ENCODE measurements at places on chromosomes 6 and 20.

DNA sequence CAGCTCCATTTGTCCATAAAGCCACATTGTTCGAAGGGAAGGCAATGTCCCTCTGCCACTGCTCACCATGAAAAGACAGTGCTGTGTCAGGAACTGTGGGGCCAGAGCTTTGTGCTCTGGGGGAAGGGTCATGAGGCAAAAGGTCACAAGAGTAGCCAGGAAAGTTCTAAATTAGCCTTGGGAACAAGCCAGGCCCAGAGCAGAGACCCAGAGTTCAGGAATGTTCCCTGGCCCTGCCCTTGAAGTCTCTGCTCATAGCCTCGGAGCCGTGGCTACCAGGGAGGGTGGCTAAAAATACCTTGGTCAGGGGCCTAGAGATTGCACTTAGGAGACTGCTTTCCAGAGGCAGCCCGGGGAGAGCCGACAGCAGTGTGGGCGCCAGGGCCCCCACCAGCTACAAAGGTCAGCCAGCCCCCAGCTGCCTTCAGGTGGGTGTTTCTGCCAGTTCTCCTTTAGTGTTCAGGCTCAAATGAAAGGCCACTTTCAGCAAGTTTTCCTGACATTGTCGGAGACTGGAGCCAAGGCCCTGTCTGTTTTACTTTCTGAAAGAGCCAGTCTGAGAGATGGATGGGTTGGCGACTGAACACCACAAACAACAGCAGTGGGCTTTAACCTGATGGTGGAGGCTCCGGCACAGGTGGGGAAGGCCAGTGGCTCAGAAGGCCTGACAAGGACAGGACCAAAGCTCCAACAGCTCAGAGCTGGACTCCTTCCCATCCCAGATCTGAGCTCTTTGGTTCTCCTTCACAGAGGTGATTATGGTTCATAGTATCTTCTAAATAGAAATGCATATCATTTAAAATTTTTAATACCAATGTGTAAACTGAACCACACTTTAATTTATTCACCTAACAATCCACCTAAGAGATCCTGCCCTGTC lies 76.2 kb downstream of the CDH26 start:
- no peak for DNase-seq

GRCh38 chr20:11156922-11157321 lies 483.1 kb upstream of the JAG1 start:
- DNase-seq, result no peak

- no peak for DNase-seq
These were observed 505.4 kb upstream of the CITED2 start for GRCh38 chr6:139879823-139880356.

GRCh38 chr6:24778878-24779277 lies 4.1 kb downstream of the GMNN start:
- DNase-seq, result no peak

DNA sequence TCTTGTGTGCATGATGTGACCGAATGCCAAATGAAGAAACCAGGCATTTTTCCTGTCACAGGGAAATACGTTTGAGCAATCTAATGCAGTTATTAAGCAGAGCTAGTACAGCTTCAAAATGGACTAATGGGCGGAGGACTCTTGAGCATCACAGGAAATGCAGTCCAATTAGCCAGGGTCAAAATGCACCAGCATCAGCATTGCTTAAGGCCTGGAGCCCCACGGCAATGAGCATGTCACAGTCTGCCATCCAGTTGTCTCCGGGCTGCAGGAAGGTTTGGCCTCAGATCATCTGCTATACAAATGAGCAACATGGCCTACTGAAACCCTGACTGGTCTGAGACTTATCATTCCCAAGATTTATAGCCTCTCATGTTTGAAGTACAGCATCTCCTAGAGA lies 652.1 kb upstream of the SLC35B3 start:
- no peak for DNase-seq

DNA sequence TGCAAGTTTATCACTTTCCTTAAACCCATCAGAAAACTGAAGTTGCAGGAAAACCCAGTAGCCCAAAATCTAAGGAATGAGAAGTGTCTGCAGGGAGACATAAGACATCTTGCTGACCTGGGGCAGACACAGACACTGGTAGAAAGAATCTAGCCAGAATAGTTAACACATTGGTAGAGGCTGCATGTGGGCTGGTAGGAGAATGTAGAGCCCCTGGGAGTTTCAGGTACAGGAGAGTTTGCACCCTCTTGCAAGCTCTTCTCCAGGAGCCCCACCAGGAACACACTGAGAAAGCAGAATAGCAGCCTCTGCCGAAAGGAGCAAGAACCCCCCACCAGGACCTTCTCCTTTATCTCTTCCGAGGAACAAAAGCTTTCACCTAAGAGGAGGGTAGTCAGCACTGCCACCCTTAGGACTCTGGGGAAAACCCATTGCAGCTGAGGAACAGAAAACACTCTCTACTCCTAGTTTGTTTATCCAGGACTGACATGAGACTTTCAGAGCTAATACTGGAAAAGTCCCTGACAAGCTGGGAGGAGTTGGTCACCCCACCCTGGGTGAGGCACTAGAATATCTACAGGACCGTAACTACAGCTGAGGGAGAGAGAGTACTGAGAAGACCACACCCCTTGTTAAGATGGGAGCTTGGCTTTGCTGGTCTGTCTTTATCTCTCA lies 10.5 kb upstream of the OGFRL1 start:
- DNase-seq, result no peak

DNA sequence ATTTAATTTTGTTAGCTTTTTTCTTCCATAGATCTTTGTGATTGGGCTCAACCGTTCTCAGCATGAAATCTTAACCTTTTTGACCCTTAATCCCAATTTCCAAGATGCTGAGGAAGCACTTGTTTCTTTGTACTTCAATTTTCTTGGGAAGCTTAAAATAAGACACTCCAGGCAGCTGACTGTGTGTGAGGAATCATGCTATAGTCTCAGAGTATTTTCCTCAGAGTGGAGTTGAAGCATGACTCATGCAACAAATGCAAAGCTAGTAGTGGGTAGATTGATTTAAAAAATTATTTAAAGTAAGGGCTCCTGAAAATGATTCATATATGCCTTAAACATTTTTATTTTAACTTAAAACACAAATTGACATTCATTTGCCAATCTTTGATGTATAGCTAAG lies 168.7 kb downstream of the BTBD3 start:
- no peak for DNase-seq

DNA sequence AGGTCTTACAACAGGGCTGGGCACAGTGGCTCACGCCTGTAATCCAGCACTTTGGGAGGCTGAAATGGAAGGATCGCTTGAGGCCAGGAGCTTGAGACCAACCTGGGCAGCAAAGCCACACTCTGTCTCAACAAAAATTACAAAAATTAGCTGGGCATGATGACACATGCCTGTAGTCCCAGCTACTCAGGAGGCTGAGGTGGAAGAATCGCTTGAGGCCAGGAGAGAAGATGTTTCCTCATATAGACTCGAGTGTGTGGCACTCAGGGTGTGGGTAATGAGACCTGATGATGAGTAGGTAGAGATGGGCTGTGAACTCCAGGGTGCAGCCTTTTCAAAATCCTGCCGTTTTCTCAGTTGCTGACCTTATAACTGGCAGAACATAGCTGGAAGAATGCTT lies 125.3 kb upstream of the FOXO3 start:
- no peak for DNase-seq

- DNase-seq, result no peak
These were observed 101.2 kb downstream of the MYO6 start for GRCh38 chr6:75850026-75850833.

DNA sequence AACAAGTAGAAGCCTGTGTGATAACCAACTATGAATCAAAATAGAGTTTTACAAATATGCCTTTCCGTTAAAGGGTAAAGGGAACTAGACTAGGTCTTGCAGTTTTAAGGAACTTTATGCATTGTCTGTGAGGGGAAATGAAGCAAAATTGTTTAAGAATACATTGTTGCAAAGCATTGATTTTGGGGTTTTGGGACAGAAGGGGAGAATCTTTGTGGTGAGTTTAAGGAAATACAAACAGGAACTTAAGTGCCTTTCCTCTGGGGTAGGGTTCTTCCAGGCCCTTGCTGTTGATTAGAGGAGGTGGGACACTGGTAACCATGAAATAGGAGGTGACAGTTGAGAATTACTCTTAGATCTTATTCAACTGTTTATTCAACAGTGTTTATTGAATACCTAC lies 4.7 kb downstream of the MAPK14 start:
- no peak for DNase-seq

DNA sequence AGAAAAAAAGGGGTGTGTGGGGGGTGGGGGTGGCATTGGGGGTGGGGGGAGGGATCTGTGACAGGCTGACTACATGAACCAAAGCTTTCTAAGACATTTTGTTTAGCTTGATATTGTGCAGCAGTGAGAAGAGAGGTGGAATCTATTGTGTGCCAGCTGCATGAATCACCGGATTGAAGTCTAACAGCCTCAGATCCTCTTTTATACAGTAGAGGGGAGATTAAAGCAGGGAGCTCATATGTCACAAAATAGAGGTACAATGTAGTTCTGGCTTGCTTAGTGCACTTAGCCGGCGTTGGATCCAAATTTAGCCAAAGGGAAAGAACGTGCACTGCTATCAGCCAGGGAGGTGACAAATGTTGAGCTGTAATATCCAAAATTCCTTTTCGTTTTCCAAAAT lies 404.2 kb upstream of the CITED2 start:
- no peak for DNase-seq

- no peak for DNase-seq
These were observed 62.5 kb downstream of the GJA1 start for GRCh38 chr6:121497970-121498375.

DNA sequence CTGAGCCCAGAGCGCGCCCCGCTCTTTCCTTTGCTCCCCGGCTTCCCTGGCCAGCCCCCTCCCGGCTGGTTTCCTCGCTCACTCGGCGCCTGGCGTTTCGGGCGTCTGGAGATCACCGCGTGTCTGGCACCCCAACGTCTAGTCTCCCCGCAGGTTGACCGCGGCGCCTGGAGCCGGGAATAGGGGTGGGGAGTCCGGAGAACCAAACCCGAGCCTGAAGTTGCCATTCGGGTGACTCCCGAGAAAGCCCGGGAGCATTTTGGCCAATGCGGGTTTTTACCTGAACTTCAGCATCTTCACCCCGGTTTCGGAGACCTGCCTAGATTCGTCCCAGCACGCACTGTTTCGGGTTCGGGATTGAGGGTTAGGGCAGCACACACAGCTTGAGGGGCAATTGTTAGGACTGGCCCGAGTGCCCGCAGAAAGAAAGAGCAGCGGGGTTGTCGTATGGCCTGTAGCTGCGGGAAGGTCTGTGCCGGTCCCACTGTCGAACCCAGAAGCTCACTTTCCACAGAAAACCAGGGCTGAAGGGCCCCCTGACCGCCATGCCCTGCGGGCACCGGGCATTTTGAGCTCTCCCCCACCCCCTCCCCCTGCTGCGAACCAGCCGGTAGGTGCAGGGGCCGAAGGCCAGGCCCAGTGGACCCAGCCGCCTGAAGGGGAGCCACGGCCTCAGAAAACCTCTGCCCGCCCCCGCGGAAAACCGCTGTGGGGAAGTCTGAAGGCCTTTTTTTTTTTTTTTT lies 2.1 kb downstream of the FOXP4 start:
- peak; percentile 73 for DNase-seq

- DNase-seq, result no peak
These were observed 111.8 kb downstream of the PSMB1 start for GRCh38 chr6:170441316-170441715.

GRCh38 chr20:23086056-23086566 lies at the start of gene CD93:
Gene CD93 (minus strand): TSS chr20:23086324. CDS start chr20:23086192, 132 bp downstream.
- peak; percentile 55 for DNase-seq

DNA sequence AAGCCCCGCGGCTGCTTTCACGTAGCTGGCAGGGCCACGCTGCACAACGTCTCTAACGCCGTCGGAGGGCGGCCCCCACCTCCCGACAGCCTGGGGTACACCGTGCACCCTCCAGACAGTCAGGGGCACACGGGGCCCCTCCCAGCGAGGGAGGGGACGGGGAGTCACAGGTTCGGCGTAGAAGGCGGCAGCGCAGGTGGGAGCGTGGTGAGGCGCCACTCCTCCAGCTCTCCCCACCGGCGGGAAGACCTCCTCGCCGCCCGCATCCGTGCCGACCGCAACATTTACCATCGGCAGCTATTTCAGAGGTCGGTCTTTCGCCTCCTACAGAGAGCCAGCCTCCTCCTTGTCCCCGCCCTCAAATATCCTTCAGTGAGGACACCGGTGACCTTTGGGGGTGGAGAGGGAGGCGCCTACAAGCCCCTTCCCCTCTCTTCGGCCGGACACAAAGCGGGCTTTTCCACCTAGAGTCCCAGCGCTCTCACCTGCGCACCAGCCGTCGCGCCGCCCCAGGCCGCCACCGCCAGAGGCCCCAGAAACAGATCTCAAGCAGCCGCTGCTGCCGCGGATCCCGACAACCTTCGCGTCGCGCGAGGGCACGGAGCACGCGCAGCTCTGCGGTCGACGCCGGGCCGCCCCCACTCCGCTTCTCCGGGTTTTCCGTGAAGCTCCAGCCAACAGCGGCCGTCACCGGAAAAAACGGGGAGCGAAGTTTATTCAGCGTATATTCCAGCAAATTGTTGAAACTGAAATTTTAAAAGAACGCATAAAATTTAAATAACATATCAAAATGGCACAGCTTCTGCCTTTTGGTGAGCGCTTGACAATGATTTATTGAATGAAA lies at the start of gene MKKS:
MKKS (minus strand) TSS at position 600 of the 844 bp plus-strand sequence. CDS start 20,708 bp downstream, outside the sequence.
- peak; percentile 94 for DNase-seq

GRCh38 chr6:118618676-118619377 lies 32.6 kb downstream of the CEP85L start:
- DNase-seq, result peak; percentile 47

DNA sequence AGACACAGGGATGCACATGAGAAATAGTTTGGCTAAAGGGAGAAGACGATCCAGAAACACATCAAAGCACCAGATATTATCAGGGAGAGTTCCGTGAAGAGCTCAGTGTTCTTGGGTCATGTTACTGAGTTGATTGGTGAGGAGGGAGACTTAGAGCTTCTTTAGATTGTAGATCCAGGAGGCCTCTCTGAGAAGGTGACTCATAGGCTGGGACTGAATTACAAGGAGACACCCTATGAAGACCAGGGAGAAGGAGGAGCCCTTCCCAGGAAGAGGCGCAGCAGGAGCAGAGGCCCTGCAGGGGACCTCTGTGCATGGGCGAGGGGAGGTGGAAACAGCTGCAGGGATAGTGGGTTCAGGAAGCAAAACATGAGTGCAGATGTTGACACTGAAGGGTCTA lies 196.5 kb downstream of the SLC24A3 start:
- no peak for DNase-seq

DNA sequence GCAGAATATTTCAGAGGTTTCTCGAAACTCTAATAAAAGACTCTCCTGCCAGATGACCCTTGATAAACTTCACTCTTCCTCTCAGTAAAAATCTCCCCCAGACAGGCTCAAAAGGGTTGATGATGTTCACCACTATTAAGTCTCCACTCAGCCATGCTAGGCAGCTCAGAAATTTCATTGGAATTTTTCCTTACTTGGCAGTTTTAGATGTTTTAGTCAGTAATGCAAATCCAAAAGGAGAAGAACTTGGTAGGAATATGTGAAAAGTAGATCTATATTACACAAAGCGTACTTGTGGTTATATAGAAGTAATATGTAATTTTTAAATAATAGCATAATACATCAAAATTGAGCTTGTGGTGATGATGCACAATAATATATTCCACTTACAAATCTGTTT lies 333.0 kb downstream of the PHF3 start:
- no peak for DNase-seq

- no peak for DNase-seq
These were observed 3.6 kb upstream of the BNIP5 start for GRCh38 chr6:36340306-36340617.

GRCh38 chr6:72559067-72559466 lies 62.8 kb upstream of the KCNQ5 start:
- DNase-seq, result no peak
